ENCODE measurements at places on chromosomes 12 and 14. TPM values are rescaled to one million over a fixed set of nuclear protein-coding genes. Genes with fewer than 3 reads are reported as not detected.

GRCh38 chr14:61699027-61699426 is 3.7 kb downstream of the HIF1A start:
- peaks cover 40% of the 10 kb centered on the region for H3K4me1 ChIP-seq
- no peak for DNase-seq
- no peaks in the 10 kb centered on the region for H3K27me3 ChIP-seq

GRCh38 chr12:103353913-103354312 is 141.9 kb downstream of the C12orf42 start:
- H3K27me3 ChIP-seq, result no peaks in the 10 kb centered on the region
- no peak for DNase-seq
- H3K36me3 ChIP-seq, result no peaks in the 10 kb centered on the region

- no peak overlapping the region for H3K27ac ChIP-seq
- H3K4me3 ChIP-seq, result no peak overlapping the region
- H3K4me1 ChIP-seq, result no peaks in the 10 kb centered on the region
- DNase-seq, result no peak
- H3K27me3 ChIP-seq, result no peaks in the 10 kb centered on the region
- no peaks in the 10 kb centered on the region for H3K36me3 ChIP-seq
Observed at GRCh38 chr12:22882559-22882958, 257.6 kb downstream of the ETNK1 start.

DNA sequence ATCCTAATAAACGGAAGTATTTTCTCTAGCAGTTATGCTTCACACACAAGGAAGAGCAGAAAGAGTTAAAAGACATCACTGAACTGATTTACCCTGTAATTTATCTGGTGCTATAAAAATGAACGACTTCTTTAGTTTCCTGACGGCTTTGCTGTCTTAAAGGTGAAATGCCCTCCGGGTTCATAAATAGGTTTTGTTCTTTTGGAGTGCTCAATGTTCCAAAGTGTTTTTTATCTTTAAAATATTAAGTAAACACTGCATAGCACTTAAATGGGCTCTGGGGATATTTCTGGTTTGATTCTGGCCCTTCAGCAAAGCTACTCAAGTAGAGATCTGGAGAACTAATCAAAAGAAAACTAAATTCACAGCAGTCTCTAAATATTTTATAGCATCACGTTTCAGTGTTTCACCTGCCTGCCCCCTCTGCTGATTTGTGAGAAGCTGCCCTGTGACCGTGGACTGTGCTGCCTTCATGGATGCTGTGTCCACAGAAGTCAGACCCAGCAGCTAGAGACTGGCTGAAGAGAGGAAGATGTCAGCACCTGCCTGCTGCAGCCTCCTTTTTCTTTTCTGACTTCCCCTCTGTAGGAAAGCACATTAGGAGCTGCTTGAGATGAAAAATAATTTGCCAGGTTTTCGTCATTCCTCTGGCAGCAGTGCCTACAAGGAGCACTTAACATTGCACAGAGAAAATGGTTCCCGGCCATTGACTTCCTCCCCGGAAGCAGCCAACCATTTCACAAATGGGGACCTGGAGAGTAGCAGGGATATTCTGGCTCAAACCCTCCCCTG is 205.1 kb upstream of the FSCB start:
- H3K27ac ChIP-seq, result no peak overlapping the region
- H3K4me1 ChIP-seq, result no peaks in the 10 kb centered on the region
- H3K36me3 ChIP-seq, result no peaks in the 10 kb centered on the region
- no peaks in the 10 kb centered on the region for H3K27me3 ChIP-seq
- no peak for DNase-seq

DNA sequence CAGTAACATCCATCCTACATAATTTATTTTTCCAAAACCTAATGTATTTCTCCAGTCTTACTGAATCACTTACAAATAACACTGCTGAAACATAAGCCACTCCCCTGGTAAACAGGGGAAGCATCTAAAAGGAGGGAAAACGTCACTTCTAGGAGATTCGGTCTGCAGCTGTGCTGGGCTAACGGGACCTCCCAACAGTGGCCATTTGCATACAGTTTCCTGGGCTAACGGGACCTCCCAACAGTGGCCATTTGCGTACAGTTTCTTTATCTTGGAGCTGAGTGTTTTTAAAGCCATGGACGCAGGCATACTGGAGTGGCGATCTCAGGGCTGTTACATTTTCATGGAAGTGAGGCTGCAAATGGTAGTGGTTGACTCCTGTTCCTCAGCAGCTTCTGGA is 242.9 kb downstream of the TMEM132D start:
- no peak overlapping the region for H3K27ac ChIP-seq
- DNase-seq, result no peak
- H3K27me3 ChIP-seq, result no peaks in the 10 kb centered on the region
- H3K4me3 ChIP-seq, result no peak overlapping the region
- H3K36me3 ChIP-seq, result no peaks in the 10 kb centered on the region

DNA sequence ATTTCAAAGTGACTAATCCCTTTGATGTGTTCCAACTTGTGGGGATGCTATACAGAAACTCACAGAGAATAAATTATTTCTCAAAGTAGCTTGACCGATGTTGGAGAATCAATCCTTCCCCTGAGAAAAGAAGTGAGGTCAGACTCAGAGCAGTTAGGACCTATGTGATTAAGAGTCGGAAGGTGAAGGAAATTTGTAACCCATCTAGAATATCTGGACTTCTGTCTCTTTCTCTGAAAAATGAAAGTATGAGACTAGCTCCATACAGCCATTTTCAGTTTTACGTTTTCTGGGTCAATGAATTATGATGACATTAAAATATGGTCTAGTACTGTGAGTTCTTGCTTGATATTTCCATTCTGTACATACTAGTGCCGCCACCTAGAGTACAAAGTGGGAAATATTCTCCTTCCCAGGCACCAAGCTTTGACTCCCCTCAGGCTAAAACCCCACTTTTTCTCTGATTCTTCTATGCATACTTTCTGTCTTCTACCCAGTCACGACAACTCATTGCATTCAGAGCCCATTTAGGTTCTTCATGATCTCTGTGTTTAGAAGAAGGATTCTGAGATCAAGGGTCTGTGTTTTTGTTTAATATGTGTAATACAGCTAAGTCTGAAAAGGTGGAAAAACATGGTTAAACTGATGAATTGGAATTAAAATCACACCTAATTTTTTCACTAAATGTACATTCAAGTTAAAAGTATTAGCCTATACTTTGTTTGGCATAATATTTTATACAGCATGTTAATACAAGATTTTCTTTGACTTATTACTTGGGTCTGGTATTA is 6.9 kb upstream of the NTS start:
- DNase-seq, result peak; percentile 19
- no peak overlapping the region for H3K27ac ChIP-seq
- H3K27me3 ChIP-seq, result no peaks in the 10 kb centered on the region
- no peak overlapping the region for H3K4me3 ChIP-seq
- no peaks in the 10 kb centered on the region for H3K36me3 ChIP-seq

The CDH24 gene
- polyA plus RNA-seq, result 2.1 TPM

GRCh38 chr12:100368066-100368465 is 11.2 kb downstream of the SLC17A8 start:
- H3K36me3 ChIP-seq, result no peaks in the 10 kb centered on the region
- no peak for DNase-seq
- no peaks in the 10 kb centered on the region for H3K4me1 ChIP-seq
- H3K4me3 ChIP-seq, result no peak overlapping the region
- H3K27ac ChIP-seq, result no peak overlapping the region
- no peaks in the 10 kb centered on the region for H3K27me3 ChIP-seq

DNA sequence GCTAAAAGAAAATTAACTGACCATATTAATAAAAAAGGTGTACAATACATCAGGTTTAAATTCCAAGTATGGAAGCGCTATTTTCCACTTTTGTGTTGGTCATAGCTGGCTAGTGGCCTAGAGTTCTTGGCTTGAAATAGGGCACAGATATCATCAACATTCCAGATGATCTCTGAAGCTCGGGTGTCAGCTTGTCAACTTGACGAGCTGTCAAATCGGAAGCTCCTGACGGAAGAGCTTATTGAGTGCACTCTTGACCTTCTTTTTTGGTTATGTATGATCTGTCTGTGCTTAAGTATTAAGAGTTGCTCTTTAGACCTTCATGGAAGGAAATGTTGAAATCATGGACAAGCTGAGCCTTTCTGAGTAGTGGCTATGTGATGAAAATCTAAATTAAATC is 177.9 kb downstream of the APAF1 start:
- H3K4me1 ChIP-seq, result no peaks in the 10 kb centered on the region
- DNase-seq, result no peak
- H3K27me3 ChIP-seq, result no peaks in the 10 kb centered on the region
- H3K4me3 ChIP-seq, result no peak overlapping the region

DNA sequence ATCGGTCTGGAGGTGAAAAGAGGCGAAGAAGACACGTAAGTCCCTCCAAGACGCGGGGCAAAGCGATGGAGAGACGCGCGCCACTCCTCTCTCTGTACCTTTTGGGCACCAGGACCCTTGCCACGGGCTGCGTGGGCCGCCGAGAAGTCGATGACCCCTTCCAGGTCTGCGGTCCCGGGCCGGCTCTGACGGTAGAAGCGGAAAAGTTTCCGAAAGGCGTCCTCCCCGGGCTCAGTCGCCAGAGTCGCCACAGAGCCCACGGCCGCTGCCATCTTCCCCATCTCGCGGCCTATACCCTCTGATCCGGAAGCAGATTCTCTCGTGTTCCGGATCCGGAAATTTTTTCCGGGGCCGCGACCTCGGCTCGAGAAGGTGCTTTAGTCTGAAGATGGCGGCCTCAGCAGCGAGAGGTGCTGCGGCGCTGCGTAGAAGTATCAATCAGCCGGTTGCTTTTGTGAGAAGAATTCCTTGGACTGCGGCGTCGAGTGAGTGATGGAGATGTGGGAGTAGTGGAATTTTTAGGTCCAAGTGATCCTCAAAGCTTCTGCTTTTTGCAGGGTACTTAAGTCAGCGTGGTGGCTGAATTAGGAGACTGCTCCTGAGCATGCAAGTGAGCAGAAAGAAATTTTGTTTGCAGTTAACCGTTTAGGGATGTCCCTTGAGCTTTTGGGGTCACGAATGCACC is at the start of the genes ALKBH1 and SLIRP:
ALKBH1 (minus strand) TSS at position 300 of the 685 bp plus-strand sequence; CDS start at position 281, 19 bp downstream.
SLIRP (plus strand) TSS at position 380 of the 685 bp plus-strand sequence; CDS start at position 389, 9 bp downstream.
- peaks cover 22% of the 10 kb centered on the region for H3K4me1 ChIP-seq
- peaks cover 33% of the 10 kb centered on the region for H3K36me3 ChIP-seq
- H3K27ac ChIP-seq, result peak within 1 kb of the TSS; percentile 75
- no peaks in the 10 kb centered on the region for H3K27me3 ChIP-seq

DNA sequence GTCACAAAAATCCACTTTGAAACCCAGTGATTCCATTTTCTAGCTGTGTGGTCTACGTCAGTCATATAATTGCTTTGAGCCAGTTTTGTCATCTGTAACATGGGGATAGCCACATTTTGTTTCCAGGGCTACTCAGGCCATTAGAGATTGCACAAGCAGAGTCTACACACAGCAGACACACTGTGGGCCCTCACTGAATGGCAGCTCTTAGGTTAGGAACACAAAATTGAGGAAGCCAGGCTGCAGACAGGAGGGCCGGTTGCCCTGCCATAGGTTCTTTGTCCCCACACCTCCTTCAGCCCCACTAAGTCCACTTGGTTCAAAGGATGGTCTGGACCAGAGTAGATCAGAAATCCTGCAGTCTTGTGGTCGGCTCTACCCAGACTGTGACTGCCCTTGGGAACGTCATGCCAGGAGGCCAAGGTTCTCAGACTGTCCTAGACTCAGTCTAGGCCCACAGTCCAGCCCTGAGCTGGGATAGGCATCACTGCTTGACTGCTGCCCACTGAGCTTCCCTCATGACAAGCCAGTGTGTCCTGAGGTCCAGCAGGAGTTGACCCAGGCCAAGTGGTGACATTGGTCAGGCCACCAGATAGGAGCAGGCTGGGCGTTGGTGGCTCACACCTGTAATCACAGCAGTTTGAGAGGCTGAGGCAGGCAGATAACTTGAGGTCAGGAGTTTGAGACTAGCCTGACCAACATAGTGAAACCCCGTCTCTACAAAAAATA is 3.8 kb upstream of the MYH7 start:
- no peak overlapping the region for H3K4me3 ChIP-seq
- H3K27me3 ChIP-seq, result peaks cover 6% of the 10 kb centered on the region
- no peaks in the 10 kb centered on the region for H3K4me1 ChIP-seq
- no peak overlapping the region for H3K27ac ChIP-seq

The CCDC60 gene
- polyA plus RNA-seq, result not detected

- DNase-seq, result no peak
- no peaks in the 10 kb centered on the region for H3K36me3 ChIP-seq
- no peak overlapping the region for H3K4me3 ChIP-seq
- H3K27ac ChIP-seq, result no peak overlapping the region
- H3K27me3 ChIP-seq, result no peaks in the 10 kb centered on the region
Observed at GRCh38 chr14:90641168-90641567, 175.1 kb downstream of the TTC7B start.

The SMIM41 gene
- 0.12 TPM for polyA plus RNA-seq

DNA sequence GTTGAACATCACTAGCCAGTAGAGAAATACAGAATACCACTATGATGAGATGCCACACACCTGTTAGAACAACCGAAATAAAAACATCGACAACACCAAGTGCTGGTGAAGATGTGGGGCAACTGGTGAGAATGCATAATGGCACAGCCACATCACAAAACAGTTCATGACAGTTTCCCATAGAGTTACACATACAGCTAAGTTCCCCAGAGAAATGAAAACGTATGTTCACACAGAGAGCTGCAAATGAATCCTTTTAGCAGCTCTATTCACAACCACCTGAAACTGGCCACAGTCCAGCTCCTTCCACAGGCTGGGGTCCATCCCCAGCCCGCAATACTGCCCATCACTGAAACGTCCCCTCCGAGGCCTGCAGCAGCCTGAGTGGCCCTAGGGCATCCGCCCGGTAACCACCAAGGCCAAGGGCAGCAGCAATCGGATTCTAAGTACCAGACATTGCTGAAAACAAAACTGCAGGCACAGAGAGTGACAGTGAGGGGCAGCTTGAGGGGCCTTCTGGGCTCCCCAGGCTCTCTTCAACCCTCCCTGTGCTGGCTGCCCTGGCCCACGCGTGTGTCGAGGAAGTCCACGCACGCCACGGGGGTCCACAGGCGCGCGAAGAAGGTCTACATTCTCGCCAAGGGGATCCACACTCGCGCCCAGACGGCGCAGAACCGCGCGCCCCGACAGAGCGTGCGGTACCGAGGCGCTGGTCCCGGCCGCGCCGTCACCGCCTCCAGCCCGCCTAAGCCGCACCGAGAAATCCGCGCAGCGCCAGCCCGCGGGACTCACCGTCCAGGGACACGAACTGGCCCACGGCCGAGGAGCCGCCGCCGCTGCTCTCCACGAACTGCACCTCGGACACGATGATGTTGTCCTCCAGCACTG is 903 bp downstream of the BRF1 start:
- H3K4me3 ChIP-seq, result peak overlapping the region; percentile 63
- DNase-seq, result no peak
- H3K36me3 ChIP-seq, result no peaks in the 10 kb centered on the region

GRCh38 chr14:105508069-105508468 is 17.0 kb downstream of the TEDC1 start:
- H3K4me1 ChIP-seq, result peaks cover 11% of the 10 kb centered on the region
- H3K4me3 ChIP-seq, result no peak overlapping the region
- DNase-seq, result no peak
- no peaks in the 10 kb centered on the region for H3K27me3 ChIP-seq

GRCh38 chr12:132444957-132445883 is 44.7 kb upstream of the FBRSL1 start:
- H3K27ac ChIP-seq, result peak overlapping the region; percentile 96
- peaks cover 53% of the 10 kb centered on the region for H3K4me1 ChIP-seq
- peak overlapping the region; percentile 46 for H3K4me3 ChIP-seq
- no peaks in the 10 kb centered on the region for H3K27me3 ChIP-seq
- peak; percentile 89 for DNase-seq
- peaks cover 2% of the 10 kb centered on the region for H3K36me3 ChIP-seq

The ADCY6 gene
- 0.03 TPM for polyA plus RNA-seq

GRCh38 chr12:110936367-110937103 is 16.2 kb upstream of the MYL2 start:
- H3K27me3 ChIP-seq, result peaks cover 18% of the 10 kb centered on the region
- H3K27ac ChIP-seq, result no peak overlapping the region
- peaks cover 3% of the 10 kb centered on the region for H3K4me1 ChIP-seq
- DNase-seq, result no peak
- no peaks in the 10 kb centered on the region for H3K36me3 ChIP-seq

GRCh38 chr14:36874396-36875138 is 212.9 kb downstream of the PAX9 start:
- no peak overlapping the region for H3K27ac ChIP-seq
- DNase-seq, result no peak
- H3K4me1 ChIP-seq, result no peaks in the 10 kb centered on the region
- no peaks in the 10 kb centered on the region for H3K36me3 ChIP-seq
- H3K4me3 ChIP-seq, result no peak overlapping the region

All from B cell (primary cell).